Keratinocyte (primary cell): ENCODE measurements at places on chromosomes 3 and 15. TPM values are rescaled to one million over a fixed set of nuclear protein-coding genes. Genes with fewer than 3 reads are reported as not detected.

Gene ARID3B
- 3.6 to 3.7 TPM (median 3.6 TPM) in 3 replicates for polyA plus RNA-seq

DNA sequence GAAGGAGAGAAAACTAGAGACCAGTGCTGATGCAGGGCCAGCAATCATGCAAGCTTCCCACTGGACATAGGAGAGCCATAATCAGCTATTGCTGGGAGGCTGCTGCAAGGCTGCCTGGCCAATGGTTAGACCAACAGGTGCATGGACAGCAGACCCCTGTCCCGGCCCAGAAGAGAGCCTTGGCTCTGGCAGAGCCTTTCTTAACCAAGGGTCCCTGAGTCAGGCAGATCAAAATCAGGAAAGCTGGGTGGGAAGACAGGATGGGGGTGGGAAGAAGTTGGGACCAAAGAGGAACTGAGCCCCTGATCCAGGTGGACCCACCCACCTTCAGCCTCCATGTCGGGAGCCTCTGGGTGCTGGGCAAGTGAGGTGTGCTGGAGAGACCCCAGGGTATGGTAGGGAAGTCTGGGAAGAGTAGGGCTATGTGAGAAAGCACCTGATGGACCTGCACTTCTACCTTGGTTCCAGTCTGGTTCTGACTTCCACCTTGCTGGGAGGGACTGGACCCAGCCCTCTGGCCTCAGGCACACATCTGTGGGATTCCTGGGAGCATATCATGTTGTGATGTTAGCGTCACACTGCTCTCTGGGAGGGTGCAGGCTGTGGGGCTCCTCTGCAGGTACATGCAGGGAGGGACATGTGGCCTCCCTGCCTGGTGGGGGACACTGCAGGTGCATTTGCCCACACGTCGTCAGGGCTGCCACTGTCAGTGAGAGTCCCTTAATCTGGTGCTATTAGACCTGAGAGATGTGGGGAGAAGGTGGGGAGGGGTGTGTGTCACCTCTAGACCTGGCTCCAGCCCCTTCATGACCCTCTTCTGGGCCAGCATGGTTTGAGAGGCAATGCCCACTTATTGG is 24.7 kb downstream of the KY start:
- no peak overlapping the region for H3K4me3 ChIP-seq
- H3K27me3 ChIP-seq: no peaks in the 10 kb centered on the region
- H3K36me3 ChIP-seq: no peaks in the 10 kb centered on the region
- no peak overlapping the region for H3K27ac ChIP-seq
- no peak for DNase-seq

DNA sequence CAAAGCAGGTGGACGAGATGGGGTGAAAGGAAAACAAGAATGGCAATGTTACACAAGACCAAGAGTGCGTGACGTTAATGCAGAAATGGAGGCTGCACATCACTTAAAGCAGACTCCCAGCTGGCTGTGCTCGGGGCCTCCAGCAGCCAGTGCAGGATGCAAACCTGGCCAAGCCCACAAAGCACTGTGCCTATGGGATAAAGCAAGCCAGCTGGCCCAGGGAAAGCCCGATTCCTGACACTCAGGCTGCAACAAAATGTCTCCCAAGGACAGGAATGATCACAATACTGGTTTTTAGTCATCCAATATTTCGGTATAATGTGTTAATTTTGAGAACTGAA is 86.2 kb downstream of the SEC22A start:
- no peak for DNase-seq
- H3K4me3 ChIP-seq: no peak overlapping the region
- H3K4me1 ChIP-seq: no peaks in the 10 kb centered on the region
- H3K27ac ChIP-seq: no peak overlapping the region

- no peaks in the 10 kb centered on the region for H3K4me1 ChIP-seq
- no peaks in the 10 kb centered on the region for H3K36me3 ChIP-seq
- DNase-seq: no peak
- no peak overlapping the region for H3K4me3 ChIP-seq
- H3K27ac ChIP-seq: no peak overlapping the region
These were observed 215.4 kb downstream of the GREM1 start for GRCh38 chr15:32933236-32933635.

- peaks cover 15% of the 10 kb centered on the region for H3K4me1 ChIP-seq
- no peak overlapping the region for H3K27ac ChIP-seq
- H3K4me3 ChIP-seq: no peak overlapping the region
- H3K27me3 ChIP-seq: no peaks in the 10 kb centered on the region
- no peak for DNase-seq
These were observed 79.6 kb downstream of the ARNT2 start for GRCh38 chr15:80483725-80484161.

- no peaks in the 10 kb centered on the region for H3K27me3 ChIP-seq
- H3K4me3 ChIP-seq: no peak overlapping the region
- DNase-seq: no peak
- H3K27ac ChIP-seq: no peak overlapping the region
- H3K4me1 ChIP-seq: no peaks in the 10 kb centered on the region
These were observed 434.9 kb upstream of the THRB start for GRCh38 chr3:24929521-24929920.

Gene SLC35G2
- polyA plus RNA-seq: 0.61 to 1.9 TPM (median 1.5 TPM) in 3 replicates
